ENCODE measurements at places on chromosomes 1 and 21.

- peaks cover 70% of the 10 kb centered on the region for H3K27me3 ChIP-seq
- no peak overlapping the region for H3K4me3 ChIP-seq
- no peaks in the 10 kb centered on the region for H3K36me3 ChIP-seq
- no peak for DNase-seq
- H3K4me1 ChIP-seq: peaks cover 5% of the 10 kb centered on the region
Observed at GRCh38 chr1:47725000-47725473, 272.1 kb downstream of the TRABD2B start.

GRCh38 chr1:202858789-202859414 lies 30.0 kb downstream of the RABIF start:
- H3K4me1 ChIP-seq: peaks cover 14% of the 10 kb centered on the region
- DNase-seq: no peak
- H3K27me3 ChIP-seq: peaks cover 68% of the 10 kb centered on the region
- no peak overlapping the region for H3K4me3 ChIP-seq

DNA sequence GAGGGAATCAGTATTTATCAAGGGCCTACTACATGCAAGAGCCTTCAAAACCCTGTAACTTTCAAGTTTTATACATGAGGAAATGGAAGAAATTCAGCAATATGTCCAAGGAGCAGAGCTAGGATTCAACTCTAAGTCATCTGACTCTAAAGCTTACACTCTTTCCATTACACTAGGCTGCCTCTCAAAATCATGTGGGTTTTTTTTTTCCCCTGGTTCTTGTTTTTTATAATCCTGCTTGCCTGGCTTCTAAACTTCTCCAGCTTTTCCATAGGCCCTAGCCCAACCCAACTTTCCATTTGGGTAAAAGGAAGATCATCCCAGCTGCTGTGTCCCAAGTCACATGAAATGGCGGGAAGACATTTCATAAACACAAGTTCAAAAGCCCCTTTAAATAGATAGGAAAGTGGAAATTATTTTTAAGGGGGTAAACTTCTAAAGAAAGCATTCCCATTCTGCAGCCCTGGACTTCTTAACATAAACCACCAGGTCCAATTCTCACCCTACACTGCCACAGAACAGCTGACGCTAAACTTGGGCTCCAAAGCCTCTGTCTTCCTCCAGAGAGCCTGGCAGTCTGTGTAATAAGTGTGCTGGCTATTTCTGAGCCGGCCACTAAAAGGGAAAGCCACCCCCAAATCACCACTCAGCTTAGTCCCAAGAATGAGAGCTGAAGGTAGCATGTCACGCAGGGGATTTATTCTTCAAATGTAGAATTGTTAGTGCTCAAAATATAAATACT lies 46.9 kb downstream of the ITPKB start:
- peaks cover 59% of the 10 kb centered on the region for H3K36me3 ChIP-seq
- peaks cover 82% of the 10 kb centered on the region for H3K4me1 ChIP-seq
- no peak overlapping the region for H3K4me3 ChIP-seq
- H3K27me3 ChIP-seq: no peaks in the 10 kb centered on the region
- H3K27ac ChIP-seq: peak overlapping the region; percentile 79

DNA sequence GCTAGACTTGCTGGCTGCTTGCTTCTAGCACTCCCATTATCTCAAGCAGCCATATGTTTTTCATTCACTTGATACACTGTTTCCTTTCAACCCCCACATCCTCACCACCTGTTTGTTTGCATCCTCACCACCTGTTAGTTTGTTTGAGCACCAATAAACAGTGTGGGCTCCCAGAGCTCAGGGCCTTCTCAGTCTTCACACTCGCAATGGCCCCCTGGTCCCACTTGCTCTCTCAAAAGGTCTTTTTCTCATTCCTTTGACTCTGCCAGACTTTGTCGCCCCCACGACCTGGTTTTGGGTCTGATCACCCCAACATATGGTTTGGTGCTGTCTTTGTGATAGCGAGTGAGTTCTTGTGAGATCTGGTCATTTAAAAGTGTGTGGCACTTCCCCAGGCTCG lies 6.2 kb upstream of the PADI4 start:
- H3K27ac ChIP-seq: no peak overlapping the region
- H3K4me3 ChIP-seq: no peak overlapping the region
- no peaks in the 10 kb centered on the region for H3K4me1 ChIP-seq

DNA sequence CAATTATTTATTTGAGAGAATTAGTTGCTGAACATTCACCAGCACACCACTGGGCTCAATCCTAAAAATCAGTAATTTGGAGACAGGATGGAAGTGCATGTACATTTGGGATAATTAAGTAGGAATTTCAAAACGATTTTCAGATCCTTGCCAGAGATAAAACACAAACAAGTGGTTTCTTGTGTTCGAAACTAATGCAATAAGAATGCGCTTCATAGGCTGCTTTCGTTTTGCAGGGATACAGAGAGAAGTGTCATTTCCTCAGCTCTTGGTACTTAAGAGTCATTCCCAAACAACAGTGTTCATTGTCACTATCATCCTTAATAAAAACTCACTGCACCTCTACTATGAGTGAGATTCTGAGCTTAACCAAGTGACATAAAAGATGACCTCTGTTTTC lies 20.6 kb upstream of the USP24 start:
- H3K27me3 ChIP-seq: peaks cover 29% of the 10 kb centered on the region
- H3K36me3 ChIP-seq: no peaks in the 10 kb centered on the region
- H3K4me1 ChIP-seq: no peaks in the 10 kb centered on the region
- no peak overlapping the region for H3K4me3 ChIP-seq
- DNase-seq: no peak

GRCh38 chr1:180542838-180543145 lies 16.0 kb upstream of the OVAAL start:
- no peaks in the 10 kb centered on the region for H3K4me1 ChIP-seq
- no peaks in the 10 kb centered on the region for H3K36me3 ChIP-seq
- no peak overlapping the region for H3K27ac ChIP-seq
- H3K4me3 ChIP-seq: no peak overlapping the region

GRCh38 chr1:25562101-25562927 lies 18.9 kb downstream of the LDLRAP1 start:
- peaks cover 98% of the 10 kb centered on the region for H3K4me1 ChIP-seq
- peak; percentile 90 for DNase-seq
- H3K27ac ChIP-seq: peak overlapping the region; percentile 94
- H3K36me3 ChIP-seq: peaks cover 67% of the 10 kb centered on the region
- H3K27me3 ChIP-seq: no peaks in the 10 kb centered on the region

DNA sequence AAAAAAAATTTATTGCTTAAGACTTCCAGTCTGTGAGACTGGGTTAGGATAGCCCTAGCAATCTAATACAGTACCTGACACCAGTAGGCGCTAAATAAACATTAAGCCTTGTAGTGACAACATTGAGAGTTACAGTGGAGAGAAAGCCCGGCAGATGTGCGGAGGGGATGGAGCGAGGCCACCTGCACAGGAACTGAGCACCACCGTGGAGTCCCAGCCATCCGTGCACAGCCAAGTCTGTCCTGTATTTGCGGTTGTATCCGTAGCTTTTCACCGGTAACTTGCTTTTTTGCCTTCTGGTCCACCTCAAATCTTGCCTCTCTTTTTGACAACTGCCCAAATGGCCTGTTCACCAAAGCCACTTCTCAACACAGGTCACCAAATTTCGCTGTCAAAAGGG lies 260.1 kb downstream of the GPATCH2 start:
- DNase-seq: no peak
- H3K36me3 ChIP-seq: no peaks in the 10 kb centered on the region
- H3K4me3 ChIP-seq: no peak overlapping the region
- H3K4me1 ChIP-seq: no peaks in the 10 kb centered on the region

DNA sequence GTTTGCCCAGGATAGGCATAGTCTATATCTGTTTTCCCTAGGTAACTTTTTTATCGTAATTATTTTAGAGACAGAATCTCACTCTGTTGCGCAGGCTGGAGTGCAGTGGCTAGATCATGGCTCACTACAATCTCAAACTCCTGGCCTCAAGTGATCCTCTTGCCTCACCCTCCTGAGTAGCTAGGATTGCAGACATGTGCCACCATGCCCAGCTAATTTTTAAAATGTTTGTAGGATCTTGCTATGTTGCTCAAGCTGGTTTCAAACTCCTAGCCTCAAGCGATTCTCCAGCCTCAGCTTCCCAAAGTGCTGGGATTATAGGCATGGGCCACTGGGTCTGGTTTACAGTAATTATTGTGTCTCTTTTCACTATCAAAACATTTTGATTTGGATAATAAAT lies 58.6 kb upstream of the SOX13 start:
- H3K27me3 ChIP-seq: peaks cover 21% of the 10 kb centered on the region
- no peak for DNase-seq
- H3K4me1 ChIP-seq: no peaks in the 10 kb centered on the region
- H3K36me3 ChIP-seq: no peaks in the 10 kb centered on the region
- H3K4me3 ChIP-seq: no peak overlapping the region

- H3K36me3 ChIP-seq: no peaks in the 10 kb centered on the region
- H3K4me1 ChIP-seq: no peaks in the 10 kb centered on the region
- no peak for DNase-seq
- H3K27ac ChIP-seq: no peak overlapping the region
Observed at GRCh38 chr1:209368864-209369598, 214.5 kb upstream of the CAMK1G start.

- H3K27me3 ChIP-seq: peaks cover 7% of the 10 kb centered on the region
- no peak for DNase-seq
- peaks cover 22% of the 10 kb centered on the region for H3K4me1 ChIP-seq
- peak overlapping the region; percentile 87 for H3K4me3 ChIP-seq
Observed at GRCh38 chr1:158148468-158148867, 32.2 kb upstream of the CD1D start.

- H3K27me3 ChIP-seq: no peaks in the 10 kb centered on the region
- peaks cover 48% of the 10 kb centered on the region for H3K36me3 ChIP-seq
- peak; percentile 7 for DNase-seq
Observed at GRCh38 chr21:42847051-42847707, 32.2 kb downstream of the WDR4 start.

DNA sequence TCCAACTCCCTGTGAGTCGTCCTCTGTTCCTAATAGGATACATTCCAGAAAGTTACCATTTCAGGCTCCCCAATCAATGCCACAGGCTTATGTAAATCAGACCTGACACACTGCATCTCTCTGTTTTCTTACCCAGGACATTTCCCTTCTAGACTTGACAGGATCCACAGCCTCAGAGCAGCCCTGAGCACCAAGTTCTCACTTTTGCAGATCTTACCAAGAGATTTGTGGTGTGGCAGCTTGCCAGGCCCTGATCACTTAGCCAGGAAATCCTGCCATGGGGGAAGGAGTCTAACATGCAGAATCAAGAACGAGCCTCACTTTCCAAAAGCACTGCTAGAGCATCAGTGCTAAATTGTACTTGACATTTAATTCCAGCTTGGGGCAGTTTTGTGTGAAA lies 202.9 kb downstream of the TBX15 start:
- DNase-seq: no peak
- H3K36me3 ChIP-seq: no peaks in the 10 kb centered on the region
- H3K27ac ChIP-seq: no peak overlapping the region
- no peak overlapping the region for H3K4me3 ChIP-seq

DNA sequence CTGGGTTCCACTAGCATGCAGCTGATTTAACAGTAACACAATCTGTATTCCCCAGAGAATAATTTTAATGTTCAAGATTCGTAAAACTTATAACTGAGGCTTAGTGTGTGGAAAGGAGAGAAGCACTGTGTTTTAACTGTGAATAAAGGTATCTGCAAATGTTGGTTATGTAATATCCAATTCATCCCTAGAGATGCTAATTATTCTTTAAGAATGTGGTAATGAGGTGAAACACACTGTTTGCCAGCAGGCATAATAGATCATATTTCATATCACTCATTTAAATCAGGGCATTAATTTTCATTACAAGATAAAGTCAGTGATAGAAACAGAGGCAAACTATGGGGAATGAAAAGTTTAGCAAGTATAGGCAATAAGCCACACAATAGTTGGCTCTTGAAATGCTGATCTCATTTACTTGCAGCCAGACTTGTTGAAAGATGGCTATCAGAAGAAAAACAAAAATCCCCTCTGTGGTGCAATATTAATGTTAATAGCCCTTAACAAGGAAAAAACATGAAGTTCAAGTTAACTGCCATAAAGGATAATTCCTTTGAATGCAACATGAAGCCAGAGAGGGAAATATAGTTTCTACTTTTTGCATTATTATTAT lies 33.4 kb downstream of the HMCN1 start:
- no peak overlapping the region for H3K4me3 ChIP-seq
- no peaks in the 10 kb centered on the region for H3K36me3 ChIP-seq
- H3K27me3 ChIP-seq: peaks cover 4% of the 10 kb centered on the region
- H3K27ac ChIP-seq: no peak overlapping the region

DNA sequence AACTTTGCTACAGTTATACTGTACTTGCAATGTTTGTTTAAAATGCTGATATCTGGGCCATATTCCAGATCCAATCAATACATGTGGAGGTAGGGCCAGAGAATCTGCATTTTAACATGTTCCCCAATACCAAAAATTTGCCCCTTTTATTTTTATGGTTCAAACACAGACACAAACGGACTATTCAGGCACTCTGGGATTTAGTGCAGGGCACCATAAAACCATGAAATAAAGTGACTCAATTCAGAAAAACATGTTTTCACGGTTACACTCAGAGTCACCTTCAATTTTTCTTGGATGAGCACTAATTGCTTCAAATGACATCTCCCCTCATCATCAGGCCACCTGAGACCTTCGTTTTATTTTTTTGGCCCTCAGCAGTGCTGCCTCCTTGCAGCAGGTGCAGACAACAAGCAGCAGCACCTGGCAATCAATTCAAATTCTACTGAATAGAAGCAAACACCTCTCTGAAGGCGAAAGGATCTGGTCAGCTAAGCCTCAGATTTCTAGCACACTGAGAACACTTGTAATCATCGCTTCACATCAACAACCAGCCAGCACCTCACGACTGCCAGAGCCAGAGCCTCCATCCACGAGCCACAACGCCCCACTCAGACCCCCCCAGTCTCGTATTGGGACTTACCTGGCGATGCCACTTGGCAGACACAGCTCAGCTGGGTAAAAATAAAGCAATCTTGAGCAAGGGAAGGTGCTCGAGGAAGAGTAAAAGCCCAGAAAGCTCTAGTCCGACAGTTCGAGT lies 1.1 kb downstream of the ERO1B start:
- H3K4me3 ChIP-seq: peak overlapping the region; percentile 85
- peak overlapping the region; percentile 47 for H3K27ac ChIP-seq
- H3K4me1 ChIP-seq: peaks cover 39% of the 10 kb centered on the region
- peak; percentile 49 for DNase-seq
- peaks cover 12% of the 10 kb centered on the region for H3K27me3 ChIP-seq
- H3K36me3 ChIP-seq: peaks cover 2% of the 10 kb centered on the region

DNA sequence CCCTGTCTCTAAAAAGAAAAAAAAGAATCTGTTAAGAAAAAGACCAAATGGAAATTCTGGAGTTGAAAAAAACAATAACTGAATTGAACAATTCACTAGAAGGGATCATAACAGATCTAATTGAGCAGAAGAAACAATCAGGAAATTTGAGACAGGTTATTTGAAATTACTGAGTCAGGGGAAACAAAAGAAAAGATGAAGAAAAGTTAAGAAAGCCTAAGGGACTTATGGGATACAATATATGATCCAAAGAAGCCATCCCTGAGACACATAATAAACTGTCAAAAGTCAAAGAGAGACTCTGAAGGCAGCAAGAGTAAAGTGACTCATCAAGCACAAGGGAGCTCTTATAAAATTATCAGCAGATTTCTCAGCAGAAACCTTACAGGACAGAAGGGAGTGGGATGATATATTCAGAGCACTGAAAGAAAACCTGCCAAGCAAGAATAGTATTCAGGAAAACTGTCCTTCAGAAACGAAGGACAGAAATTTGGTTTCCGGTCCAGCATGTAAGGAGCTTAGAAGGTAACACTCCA lies 44.5 kb downstream of the SLC2A1 start:
- H3K4me3 ChIP-seq: no peak overlapping the region
- H3K36me3 ChIP-seq: peaks cover 7% of the 10 kb centered on the region
- peak overlapping the region; percentile 2 for H3K27ac ChIP-seq
- H3K4me1 ChIP-seq: peaks cover 5% of the 10 kb centered on the region

All from activated naive CD4-positive, alpha-beta T cell treated with anti-CD3 and anti-CD28 coated beads, Interleukin-2, amount 10 ng/mL, durations not matched to agents 7 days and 5 days (primary cell).